ENCODE measurements at places on chromosomes 3 and 15. TPM values are rescaled to one million over a fixed set of nuclear protein-coding genes. Genes with fewer than 3 reads are reported as not detected.

DNA sequence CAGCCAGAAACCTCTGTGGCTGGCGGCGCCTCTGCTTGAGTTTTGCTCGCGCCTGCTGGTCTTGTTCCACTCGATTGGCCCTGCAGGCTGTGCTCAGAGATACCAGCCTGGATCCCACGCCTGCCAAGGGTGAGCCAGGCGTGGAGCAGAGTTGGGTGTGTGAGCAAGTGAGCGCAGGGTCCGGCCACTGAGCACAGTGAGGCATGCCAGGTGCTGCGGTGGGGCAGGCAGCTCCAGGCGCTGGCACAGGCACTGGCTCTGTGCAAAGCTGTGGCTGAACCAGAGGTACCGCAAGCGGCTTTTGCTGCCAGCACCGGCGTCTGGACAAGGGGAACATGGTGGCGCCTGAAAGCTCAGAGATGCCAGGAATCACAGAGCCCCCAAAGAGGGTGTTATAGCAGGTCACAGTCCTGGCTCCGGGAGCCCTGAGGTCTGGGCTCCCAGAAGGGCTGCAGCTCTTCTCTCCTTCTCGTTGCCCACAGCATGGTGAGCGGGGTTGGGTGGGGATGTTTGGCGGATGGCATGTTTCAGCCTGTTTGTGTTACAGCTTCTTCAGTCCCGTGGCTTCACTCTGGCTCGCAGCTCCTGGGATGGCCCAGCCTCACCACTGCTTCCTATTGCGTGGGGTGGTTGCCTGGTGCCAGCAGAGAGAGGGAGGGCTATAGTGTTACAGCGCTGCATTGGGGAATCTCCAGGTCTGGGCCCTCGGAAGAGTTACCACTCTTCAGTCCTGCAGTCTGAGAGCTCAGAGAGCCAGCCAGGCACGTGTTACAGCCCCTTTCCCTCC, 73.9 kb downstream of the NR1D2 start:
- DNase-seq: no peak

- no peak for DNase-seq
Observed at GRCh38 chr3:124410471-124410870, 319.8 kb upstream of the UMPS start.

DNA sequence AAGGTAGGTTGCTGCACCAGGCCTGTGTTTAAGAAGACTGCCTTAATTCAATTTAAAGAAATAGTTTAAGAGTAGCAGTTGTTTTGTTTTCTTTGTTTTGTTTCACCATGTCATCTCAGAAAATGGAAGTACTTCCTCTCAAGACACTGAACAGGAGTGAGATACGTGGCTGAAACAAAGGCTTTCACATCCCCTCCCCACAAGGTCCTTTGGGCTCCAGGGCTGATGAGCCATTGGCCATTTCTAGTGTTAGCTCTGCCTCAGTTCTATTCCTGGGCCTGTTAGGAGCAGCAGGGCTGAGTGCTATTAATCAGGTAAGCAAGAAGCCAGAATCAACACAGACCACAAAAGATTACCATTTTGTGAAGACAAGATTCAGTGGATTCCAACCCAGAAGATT, 132.8 kb downstream of the KCNAB1 start:
- no peak for DNase-seq

MST1R gene
- 3.7 TPM for total RNA-seq

SMCO1 gene
- total RNA-seq: not detected

CX3CR1 gene
- total RNA-seq: 0.28 TPM

Data from thoracic aorta (tissue), 2 donors.